ENCODE measurements at places on chromosomes 3 and 15.

DNA sequence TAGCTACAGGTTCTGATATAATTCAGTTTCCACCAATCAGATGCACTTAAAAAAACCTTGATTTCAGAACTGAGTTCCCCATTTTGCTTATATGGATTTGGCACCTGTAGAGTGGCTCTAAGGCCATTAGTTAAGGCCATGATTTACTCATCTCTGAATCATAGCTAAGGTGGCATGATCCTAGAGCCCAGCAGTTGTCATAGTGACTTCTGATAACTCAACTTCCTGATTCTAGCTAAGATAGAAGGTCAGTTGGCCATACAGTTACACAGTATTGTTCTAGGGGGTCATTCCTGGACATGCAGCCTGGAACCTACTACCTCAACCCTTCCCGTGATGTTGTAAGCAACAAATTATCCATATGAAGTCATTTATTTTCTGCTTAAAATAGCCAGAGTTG lies 15.9 kb upstream of the TMEM87A start:
- no peak for DNase-seq

DNA sequence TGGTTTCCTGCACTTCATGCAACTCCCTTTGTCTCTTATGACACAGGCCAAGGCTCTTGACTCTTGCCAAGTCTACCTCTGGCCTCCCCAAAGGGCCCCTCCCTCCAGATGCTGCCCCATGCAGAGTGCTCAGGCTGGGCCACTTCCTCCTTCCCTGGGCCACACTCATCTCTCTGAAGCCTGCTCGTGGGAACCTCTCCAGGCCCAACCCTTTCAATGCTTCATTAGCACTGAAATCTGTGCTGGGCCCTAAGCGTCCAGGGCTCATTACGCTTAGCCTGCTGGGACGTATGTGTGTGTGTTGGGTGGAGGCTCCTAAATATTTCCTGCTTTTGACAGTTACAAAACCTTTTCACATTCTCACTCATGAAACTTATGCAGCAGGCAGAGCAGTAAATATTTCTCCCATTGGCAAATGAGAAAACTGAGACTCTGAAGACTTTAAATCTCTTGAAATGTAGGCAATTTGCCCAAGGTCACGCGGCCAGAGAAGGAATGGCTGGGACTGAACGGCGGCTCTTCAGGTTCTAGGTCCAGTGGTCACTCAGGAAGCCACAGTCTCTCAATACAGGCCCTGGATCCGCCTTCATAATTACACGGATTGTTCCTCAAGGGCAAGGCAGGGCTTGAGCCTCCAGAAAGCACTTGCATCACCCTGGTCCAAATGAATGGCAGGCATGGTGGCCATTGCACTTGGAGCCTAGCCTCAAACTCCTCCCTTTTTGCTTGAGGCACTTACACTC lies 241.7 kb upstream of the HES1 start:
- DNase-seq = peak; percentile 49

- no peak for DNase-seq
Measured at GRCh38 chr3:184443364-184443763, 63.5 kb downstream of the CHRD start.

- DNase-seq = no peak
Measured at GRCh38 chr3:52809662-52810377, 15.2 kb downstream of the ITIH3 start.

DNA sequence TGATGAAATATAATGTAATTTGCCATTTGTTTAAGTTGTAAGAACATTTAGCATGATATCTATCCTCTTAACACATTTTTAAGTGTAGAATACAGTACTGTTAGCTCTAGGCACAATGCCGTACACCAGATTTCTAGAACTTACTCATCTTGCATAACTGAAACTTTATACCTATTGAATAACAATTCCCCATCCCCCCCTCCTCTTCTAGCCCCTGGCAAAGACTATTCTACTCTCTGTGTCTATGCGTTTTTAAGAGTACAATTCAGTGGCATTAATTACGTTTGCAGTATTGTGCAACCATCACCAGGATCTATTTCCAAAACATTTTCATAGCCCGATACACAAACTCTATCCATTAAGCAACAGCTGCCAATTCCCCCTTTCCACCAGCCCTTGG lies 261.7 kb downstream of the PLOD2 start:
- DNase-seq = no peak

DNA sequence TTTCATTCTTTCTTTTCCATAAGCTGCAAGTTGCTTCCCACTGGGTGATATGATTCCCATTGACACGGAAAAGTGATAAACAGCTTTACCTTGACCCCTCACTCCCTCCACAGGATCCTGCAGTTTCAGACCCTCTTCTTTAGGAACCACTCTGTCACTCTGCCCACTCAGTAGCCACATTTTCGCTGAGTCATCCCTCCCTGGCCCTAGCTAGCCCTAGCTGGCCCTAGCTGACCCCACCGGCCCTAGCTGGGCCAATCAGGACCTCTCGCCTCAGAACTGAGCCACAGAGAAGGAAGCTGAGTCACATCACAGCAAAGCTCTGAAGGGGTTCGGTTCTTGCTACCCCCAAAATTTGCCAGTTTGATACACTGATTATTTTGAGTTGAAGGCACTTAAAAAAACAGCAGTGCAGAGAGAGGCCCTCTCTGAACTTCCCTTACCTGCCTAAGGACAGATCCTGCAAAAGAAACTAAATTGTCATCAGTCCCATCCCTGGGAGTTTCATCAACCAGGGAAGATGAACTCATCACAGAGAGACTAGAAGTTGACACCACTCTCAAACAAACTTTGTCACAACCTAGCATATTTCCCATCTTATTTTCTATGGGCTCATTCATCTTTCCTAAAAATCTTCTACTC lies 233.5 kb upstream of the PROK2 start:
- no peak for DNase-seq

DNA sequence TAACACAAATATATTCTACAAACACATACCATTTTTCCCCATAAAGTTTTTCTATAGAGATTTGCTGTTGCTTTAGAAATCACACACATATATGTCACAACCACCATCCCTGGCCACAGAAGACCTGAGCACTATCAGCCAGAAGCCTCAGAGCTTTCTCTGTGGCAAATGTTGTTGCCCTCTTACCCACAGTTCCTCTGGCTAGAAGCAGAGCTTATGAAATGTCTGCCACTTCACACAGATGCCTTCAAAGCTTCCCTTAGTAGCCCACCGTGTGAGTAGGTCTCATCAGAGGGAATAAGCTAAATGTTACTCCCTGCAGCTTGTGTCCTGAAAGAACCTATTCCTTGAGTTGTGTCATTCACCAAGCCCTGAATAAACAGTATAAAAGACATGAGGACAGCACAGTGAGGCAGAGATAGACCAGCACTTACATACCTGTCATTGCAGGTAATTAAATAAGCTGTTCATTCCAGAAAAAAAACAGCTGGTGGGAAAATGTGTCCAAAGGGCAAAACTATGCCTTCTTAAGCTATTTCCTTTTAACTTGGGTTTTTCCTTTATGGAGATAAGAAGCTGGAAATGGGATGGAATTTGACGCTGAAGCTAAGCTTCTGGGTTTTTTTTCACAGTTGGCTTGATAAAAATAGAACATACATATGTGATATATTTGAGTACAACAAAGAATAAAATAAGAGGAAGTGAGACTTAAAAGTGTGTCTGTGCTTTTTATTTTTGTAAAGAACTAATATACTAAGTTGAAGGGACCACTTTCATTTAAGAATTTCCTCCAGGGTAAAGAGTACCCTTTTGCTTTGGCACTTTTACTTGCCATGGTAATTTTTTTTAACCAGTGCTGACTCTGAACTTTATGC lies 391.4 kb downstream of the KCNH8 start:
- no peak for DNase-seq

DNA sequence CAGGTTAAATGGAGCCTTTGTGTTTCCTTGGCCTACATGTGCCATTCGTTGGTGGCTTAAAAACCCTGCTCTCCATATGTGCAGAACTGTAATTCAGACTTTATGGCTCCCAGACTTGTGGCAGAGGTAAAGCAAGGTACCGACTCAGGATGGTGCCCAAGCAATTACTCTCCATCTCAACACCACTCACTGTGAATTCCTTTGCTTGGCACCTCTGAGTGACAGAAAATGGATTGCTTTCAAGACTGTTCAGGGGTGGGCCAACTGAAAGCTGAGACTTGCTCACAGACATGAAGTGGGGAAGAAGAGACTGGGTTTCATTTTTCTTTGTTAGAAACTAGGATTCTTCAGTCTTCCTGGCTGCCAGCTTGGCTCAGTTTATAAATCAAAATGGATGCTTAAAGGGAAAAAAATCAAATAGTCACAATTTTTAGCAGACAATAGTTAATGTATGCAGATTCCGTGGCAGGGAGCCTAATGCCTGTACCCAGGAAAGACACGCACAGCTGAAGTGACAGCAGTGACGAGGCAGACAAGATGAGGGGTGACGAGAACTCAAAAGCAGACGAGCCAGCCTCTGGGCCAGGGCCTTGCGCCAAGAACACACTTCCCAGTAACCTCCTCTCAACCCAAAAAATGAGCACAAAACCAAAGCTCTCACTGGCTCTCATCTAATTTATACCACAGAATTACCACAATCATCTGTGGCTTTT lies 207.9 kb upstream of the SLC2A2 start:
- no peak for DNase-seq

DNA sequence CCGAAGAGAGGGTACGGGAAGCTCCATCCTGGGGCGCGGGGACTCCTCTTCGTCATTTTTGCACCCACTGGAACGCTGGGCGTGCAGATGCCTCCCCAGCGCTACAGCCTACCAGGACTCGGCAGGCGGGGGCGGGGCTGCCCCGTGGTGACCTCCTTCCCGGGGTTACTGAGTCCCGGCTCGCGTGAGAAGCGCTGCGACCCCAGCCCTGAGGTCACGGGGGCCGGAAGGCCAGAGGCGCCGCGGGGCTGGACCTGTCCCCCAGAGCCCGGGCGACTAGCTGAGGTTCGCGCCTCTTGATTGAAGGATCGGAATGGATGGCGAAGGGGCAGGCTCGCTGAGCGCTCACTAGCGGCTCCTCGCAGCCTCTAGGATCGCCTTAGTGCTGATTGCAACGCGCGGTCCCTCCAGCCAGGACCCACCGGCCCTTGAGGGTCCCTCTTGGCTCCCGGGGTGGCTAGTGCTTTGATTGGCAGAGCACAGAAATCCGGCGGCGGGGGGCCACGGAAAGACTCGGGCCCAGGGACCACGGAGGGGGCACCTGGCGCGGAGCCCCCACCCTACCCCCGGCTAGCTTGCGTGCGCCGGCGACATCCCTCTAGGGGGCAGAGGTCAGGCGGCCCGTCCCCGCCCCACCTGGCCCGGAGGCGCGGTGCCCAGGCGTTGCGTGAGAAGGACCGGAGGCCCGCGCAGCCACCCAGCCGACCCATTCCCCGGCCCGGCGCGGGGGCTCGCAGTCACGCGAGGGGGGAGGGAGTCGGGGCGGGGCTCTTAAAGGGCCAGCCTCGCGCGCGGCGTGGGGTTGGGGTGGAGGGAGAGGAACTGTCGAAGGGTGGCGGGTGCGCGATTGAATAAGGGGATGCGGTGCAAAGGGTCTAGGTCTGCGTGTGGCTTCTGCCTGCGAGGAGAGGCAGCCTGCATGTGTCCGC lies 781 bp upstream of the CYP1A1 start:
- DNase-seq = peak; percentile 44

- DNase-seq = peak; percentile 43
Measured at GRCh38 chr3:37174532-37175126, at the start of gene LRRFIP2. Gene LRRFIP2 (minus strand): TSS chr3:37174582. CDS start chr3:37148983, 25,599 bp downstream.

DNA sequence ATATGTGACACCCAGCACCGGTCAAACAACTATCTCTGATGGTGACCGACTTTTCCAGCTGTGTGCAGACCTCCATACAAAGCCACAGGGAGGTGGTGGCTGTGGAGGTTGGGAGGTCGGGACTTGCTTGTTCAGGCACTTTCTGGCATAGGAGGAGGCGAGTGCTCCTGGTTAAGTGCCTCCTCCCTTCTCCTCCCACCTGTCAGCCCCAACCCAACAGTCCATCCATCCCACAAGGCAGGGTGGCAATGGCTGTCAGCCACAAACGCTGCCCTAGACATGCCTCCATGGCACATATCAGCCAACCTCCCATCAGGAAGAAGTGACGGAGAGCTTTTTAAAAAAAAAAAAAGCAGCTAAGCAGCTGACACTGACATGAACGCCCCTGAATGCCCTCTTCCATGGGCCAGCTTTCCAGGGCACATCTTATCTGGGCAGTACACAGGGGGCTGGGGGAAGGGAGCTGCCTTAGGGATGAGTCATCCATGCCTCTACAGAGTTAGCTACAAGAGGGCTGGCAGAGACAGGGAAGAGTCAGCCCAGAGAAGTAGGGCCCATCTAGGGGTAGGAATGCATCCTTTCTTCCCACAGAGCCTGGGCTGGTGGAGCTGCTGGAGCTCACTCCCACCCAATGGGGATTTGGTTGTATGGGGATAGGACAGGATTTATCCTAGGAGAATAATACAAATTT lies 41.2 kb downstream of the CCDC12 start:
- DNase-seq = no peak

DNA sequence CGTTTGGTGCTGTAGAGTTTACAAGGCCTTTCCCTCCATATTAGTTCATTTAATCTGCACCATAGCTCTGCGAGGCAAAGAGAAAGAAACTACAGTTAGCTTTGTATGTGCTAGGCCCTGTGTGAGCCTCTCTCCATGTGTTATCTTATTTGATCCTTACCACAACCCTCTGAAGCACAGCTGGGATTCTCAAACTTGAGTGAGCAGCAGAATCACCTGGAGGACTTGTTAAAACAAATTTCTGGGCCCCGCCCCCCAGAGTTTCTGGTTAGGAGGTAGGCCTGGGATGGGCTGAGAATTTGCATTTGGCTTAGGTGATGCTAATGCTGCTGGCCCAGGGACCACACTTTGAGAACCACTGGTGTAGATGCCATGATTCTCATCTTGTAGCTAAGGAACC lies 12.3 kb downstream of the CA12 start:
- no peak for DNase-seq
